ENCODE measurements at places on chromosomes 7 and 10.
A peak's percentile ranks its signal among the peaks of the same experiment; 100 is the strongest.

GRCh38 chr10:8424555-8425211 is 370.2 kb downstream of the GATA3 start:
- no peak for DNase-seq

GRCh38 chr10:82251222-82251906 is 376.4 kb downstream of the NRG3 start:
- DNase-seq = no peak

- DNase-seq = peak; percentile 35
Measured at GRCh38 chr10:102352066-102352715, 43.3 kb upstream of the NFKB2 start.

- no peak for DNase-seq
Measured at GRCh38 chr10:63157845-63158624, 24.9 kb downstream of the NRBF2 start.
